Activated CD4-positive, alpha-beta T cell treated with anti-CD3 and anti-CD28 coated beads, Interleukin-2, amount 10 ng/mL, durations not matched to agents 24 days and 14 days (primary cell): ENCODE measurements at places on chromosomes 5 and 9. TPM values are rescaled to one million over a fixed set of nuclear protein-coding genes. Genes with fewer than 3 reads are reported as not detected.

DNA sequence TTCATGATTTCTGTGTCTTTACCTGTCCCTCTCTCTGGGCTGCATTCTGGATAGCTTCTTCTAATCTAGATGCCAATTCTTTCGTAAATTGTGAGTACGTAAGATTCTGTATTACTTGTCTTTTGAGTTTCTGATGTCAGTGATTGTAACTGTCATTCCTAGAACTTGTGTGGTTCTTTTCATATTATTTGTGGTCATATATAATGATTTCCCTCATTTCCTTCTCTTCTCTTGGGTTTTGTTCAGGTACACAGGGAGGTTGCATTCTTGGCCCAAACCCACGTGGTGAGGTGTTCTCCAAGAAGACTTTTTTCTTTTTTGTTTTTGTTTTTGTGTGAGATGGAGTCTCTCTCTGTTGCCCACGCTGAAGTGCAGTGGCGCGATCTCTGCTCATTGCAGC is 13.8 kb downstream of the UGCG start:
- no peak for DNase-seq

GRCh38 chr5:151065609-151066008 is 15.2 kb downstream of the TNIP1 start:
- no peak for DNase-seq

- no peak for DNase-seq
Observed at GRCh38 chr5:11000515-11001353, 239.7 kb upstream of the DAP start.

PRUNE2 gene
- total RNA-seq: 0.40 and 0.50 TPM in 2 replicates

DNA sequence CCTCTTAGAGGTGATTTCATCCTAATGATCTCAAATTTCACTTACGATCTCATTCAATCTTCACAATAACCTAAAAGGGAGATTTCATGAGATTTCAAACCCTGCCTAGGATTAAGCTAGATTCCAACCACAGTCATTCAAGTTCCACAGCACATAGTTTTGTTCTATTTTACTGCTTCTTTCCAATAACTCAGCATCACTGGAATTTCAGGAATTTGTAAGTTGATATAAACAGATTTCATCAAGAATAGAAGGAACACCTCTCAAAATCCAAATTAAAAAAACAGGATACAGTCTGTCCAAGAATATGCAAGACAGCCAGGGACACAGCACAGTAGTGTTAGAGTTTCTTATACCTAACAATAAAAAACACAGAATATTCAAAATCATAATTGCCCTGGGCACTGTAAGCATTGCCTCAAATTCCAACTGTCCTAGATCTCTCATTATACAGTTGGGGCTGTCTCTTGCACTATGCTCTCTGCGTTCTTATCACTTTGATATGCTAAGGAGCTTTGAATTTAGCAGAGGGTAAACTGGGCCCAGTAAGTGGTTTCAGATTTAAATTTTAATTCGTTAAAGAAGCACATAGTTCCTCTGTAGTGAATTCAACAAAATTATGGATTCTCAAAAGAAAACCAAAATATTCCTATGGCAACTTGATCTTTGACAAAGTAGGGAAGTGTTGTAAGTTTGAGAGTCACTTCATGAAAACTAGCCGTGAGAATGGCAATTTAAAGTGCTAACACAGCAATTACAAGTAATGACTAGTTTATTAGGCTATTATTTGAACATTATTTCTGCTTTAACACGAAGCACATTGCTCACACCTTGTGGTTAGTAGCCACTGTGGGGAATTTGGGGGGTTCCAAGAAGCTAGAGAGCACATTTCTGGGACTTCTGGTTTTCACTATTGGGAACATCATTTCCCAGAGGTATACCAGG is 478.6 kb upstream of the C9orf72 start:
- no peak for DNase-seq

GRCh38 chr5:179123109-179123426 is 62.9 kb downstream of the ZNF354C start:
- DNase-seq: no peak

DNA sequence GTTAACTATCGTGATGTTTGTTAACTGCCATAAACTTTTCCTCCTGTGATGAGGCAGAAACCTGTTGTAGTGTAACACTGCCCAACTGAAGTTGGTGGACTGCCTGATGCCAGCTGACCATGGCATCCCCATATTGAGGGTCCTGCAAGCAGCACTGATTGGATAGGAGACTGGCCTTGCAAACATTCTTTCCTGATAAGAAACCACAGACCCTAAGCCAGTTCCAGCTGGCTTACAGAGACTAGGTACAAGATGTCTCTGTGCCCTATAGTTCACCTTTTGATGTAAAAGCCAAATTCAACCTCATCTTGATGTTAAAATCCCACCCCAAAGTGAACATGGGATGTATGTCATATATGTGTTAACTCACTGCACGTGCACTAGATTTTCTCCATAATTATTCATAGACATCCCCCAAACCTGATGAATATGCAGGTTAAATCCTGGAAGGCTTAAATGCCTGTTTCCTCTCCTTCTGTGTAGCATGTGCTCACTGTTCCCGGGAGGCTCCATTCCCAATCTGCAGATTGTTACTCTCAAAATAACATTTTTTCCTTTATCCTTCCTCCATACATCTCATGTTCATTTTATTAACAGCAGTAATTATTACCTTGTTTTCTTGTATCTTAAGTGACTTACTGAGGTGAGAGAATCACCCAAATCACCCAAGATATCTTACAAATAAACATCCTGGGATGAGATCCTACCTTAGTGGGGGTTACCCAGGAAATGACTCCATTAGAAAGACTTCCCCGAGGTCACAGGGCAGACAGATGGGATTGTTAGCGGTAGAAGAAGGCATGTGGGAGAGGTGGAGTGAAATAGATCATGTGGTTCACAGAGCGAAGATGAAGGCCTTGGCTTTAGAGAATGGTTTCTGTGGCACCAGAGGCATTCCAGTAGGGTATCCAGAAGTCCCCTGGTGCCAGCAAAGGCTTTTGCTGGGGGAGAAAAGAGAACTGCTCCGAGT is 566.7 kb downstream of the CCDC171 start:
- DNase-seq: no peak

GRCh38 chr5:102537011-102537410 is 38.2 kb upstream of the SLCO6A1 start:
- DNase-seq: no peak

DNA sequence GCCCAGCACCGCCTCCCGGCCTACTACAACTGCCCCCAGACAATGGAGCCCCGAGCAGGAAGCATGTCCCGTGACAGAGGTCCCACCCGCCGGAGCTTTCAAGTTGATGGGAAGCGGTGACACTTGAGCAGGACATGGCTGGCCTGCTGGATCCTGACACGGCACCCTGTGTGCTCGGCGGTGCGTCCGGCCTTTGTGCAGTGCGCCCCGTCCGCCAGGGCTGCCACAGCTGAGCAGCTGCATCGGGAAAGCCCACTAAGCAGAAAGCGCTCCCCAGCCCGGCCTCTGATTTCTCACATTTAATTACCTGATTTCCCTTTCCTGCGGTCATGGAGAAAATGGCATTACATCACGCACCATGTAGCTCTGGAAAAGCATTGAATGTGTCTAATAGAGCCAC is 611.9 kb downstream of the IRX1 start:
- DNase-seq: no peak

SLC26A2 gene
- 8.3 and 9.0 TPM in 2 replicates for total RNA-seq

- no peak for DNase-seq
Observed at GRCh38 chr9:35798658-35799374, 7.4 kb downstream of the NPR2 start.

ABO gene
- 0.36 and 0.58 TPM in 2 replicates for total RNA-seq

ZNF454 gene
- not detected in 2 replicates for total RNA-seq

GRCh38 chr5:134131578-134132350 is 17.3 kb downstream of the TCF7 start:
- DNase-seq: no peak

DNA sequence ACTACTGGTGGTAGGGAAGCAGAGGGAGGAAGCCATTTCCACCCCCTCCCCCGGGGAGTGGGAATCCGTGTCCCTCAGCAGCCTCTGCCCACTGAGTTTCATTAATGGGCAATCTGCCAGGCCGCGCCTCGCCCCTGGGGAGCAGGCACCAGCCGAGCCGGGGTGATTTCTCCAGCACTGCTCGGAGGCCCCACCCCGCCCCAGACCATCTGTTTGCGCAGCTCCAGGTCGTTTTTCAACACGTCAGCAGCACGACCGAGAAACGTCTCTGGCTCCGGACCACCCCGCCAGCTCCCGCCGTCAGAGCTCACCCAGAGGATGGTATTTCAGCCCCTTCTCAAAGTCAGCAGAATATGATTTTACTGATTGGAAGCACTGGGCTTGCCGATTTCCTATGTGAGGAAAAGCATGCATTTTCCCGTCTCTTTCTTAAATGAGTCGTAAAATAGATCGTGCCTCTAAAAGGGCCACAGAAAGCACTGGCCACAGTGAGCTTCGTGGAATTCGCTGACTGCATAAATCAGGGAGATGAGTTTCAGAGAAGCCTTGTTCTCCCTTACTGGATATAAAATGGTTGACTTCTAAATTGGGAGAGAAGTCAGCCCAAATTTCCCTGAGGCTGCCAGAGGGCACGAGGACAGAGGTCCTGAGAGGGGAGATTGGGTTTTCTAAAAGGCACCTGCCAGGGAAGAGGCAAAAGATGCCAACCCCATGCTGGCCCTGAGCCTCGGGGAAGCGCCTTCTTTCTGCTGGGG is 47.0 kb downstream of the OLFM1 start:
- DNase-seq: no peak

CDC14B gene
- 1.0 and 1.1 TPM in 2 replicates for total RNA-seq

DNA sequence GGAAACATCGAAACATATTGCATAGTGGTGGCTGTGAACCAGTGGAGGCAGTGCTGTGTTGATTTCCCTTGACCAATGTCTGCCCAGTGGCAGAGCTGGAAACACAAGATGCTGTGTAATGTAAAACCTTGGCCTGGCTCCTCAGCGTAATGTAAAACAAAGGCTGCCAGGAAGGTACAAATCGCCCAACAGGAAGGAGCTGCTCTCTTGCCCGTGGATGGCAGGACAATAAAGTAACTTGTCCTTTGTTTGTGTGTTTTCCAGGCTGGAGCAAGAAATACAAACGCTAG is 143.4 kb downstream of the PALM2AKAP2 start:
- no peak for DNase-seq

DNA sequence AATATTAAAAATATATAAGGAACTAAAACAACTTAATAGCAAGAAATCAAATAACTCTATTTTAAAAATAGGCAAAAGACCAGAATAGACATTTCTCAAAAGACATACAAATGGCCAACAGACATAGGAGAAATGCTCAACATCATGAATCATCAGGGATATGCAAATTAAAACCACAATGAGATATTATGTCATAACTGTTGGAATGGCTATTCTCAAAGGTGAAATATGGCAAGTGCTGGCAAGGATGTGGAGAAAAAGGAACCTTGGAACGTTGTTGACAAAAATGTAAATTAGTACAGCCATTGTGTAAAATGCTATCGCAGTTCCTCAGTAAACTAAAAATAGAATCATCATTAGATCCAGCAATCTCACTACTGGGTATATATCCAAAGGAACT is 468.5 kb downstream of the NFIB start:
- no peak for DNase-seq

- DNase-seq: no peak
Observed at GRCh38 chr9:115362101-115362500, 244.1 kb upstream of the TNC start.

GRCh38 chr5:142686210-142686734 is 382 bp upstream of the FGF1 start:
- DNase-seq: no peak

GRCh38 chr5:128014578-128014977 is 69.0 kb upstream of the SLC12A2 start:
- DNase-seq: no peak

AGXT2 gene
- not detected in 2 replicates for total RNA-seq

CARD19 gene
- total RNA-seq: 44.0 TPM in 2 replicates

DNA sequence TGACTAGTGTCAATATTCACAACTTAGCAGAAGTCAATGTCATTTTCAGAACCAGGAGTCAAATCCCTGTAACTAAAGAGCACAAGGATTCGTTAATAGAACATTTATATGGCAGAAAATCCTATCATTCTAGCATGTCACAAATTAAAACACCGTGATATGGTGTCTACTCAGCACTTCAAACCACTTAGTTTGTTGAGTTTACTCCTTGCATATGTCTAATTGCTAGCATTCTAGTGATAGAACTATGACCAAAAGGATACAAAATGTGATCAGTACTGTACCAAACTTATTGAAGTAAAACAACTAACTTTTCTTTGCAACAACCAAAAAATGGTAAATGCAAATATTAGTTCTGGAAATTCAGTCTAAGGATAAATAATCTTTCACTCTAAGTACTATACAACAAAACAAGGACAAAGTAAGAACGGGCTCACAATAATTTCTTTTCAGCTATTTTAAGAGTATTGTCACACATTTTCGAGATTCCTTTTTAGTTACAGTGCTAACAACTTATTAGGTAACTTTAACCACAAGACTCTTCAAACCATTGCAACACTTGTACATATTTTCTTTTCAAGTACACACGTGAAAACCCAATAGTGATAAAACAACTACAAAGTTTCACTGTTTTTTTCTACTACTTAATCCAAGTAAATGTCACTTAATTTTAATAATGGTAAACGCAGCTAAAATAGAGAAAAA is 845.2 kb upstream of the CDH10 start:
- DNase-seq: no peak

GRCh38 chr5:132301344-132302271 is 7.4 kb downstream of the SLC22A4 start:
- DNase-seq: no peak

- no peak for DNase-seq
Observed at GRCh38 chr9:130981002-130981755, 27.8 kb upstream of the LAMC3 start.

HSPA5 gene
- total RNA-seq: 260 and 271 TPM in 2 replicates

KCNV2 gene
- total RNA-seq: not detected in 2 replicates

NR6A1 gene
- total RNA-seq: 2.3 and 2.7 TPM in 2 replicates

PLPP7 gene
- not detected in 2 replicates for total RNA-seq

DNA sequence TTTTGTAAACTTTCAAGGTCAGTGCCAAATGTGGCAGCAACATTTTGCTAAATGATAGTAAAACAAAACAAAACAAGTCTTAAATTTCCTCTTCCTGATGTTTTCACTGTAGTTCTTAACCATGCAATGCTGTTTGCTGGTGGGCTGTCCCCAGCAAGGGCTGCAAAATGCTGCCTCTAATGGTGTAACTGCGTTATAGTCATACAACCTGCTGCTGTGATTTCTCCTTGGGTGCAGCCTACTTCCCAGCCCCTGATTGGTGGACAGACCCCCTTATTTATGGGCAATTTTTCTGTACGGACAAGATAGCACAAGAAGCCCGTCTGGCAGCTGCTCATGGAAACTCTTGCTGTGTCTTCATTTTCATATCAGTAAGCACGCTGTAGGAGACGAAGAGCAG is 26.6 kb upstream of the PIP5K1B start:
- DNase-seq: peak; percentile 51

SNCB gene
- total RNA-seq: not detected in 2 replicates
